NB4 (cell line): ENCODE measurements at places on chromosomes 11 and 22.

- DNase-seq, result peak; percentile 98
Observed at GRCh38 chr11:95068549-95068948, 1.8 kb downstream of the SRSF8 start.

DNA sequence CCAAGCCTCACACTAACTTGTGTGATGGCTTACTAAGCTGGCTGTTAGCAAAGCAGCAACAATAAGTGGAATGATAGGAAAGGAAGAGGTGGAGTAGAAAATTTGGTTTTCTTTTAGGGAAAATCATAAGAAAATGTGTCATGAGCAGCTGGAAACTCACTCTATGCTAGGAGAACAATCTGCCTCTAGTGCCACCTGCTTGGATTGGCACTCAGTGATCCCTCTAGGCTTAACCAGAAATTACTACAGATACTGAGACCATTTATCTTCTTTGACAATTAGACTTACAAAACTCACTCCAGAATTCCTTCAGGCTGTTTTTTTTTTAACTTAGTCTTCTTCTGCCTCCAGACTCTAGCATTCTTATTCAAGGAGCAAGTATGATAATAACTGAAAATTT is 117.3 kb downstream of the CD44 start:
- no peak for DNase-seq

DNA sequence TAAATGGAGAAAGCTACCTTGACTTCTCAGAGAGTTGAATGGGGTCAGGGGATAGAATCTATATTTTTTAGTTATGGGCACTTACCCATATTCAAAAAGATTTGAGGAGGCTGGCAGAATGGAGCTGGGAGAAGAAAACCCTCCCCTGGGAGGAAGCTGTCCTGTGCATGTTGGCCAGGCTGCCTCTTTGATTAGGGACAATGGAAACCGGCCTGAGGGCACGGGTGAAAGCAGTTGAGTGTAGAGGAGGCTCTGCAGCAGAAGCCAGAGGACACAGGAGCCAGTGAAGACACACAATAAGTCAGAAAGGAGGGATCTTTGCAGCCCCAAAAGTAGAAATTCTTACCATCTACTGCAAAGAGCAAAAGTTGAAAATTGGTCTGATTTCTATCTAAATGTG is 66.6 kb upstream of the B3GAT1 start:
- no peak for DNase-seq

GRCh38 chr22:33975841-33976240 is 55.6 kb upstream of the LARGE1 start:
- no peak for DNase-seq

DNA sequence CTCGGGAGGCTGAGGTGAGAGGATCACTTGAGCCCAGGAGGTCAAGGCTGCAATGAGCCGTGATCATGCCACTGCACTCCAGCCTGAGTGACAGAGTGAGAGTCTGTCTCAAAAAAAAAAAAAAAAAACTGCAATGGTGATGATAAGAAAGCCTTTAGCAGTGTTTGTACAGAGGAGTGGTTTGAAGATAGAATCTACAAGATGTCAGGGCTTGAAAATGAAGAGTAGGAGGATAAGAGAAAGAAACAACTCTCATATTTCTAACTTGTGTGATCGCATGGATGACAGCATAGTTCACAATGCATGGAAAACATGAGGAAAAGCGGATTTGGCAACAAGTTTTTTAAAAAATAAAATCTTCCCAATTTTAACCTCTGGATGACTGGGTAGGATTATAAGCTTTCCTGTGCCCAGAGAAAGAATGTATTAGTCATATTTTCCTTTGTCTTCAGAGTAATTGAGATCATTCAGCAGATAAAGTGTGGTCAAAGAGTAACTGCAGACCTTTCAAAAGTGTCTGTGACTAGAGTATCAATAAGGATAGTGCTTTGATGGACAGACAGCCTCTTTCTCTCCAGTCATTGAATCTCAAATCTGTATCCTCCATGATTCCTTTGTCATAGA is 328.1 kb downstream of the CASP12 start:
- no peak for DNase-seq

- DNase-seq, result no peak
Observed at GRCh38 chr11:111476956-111477355, 35.2 kb downstream of the BTG4 start.

GRCh38 chr11:33290319-33290718 is 33.1 kb downstream of the HIPK3 start:
- DNase-seq, result no peak

DNA sequence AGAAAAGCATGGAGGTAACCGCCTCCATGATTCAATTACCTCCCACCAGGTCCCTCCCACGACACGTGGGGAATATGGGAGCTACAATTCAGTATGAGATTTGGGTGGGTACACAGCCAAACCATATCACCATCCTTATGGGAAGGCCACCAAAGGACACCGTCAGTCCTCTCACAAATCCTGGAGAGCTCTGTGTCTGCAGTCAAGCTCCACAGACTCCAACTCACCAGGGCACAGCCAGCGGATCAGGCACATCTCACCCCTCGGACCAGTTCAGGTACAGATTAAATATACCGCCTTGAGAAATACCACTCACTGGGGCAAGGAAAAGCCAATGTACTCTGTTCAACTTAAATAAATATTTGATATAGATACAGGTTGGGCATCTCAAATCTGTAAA is 100.3 kb downstream of the MICAL3 start:
- DNase-seq, result no peak

DNA sequence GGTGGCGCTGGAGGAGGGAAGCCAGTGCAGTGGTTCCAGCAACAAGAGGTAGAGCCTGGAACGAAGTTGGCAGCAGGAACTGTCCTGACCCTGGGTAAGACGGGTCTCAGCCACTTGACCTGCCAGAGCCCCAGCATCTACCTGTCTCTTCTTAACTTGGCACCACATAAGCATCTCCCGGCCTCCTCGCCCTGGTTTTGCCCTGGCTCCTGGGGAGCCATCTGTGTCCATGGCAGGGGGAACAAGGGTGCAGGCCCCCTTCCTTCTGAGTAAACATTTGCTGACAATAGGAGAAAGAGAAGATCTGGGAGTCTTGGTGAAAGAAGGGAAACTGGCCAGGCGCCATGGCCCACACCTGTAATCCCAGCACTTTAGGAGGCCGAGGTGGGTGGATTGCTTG is 12.8 kb downstream of the P2RY2 start:
- DNase-seq, result no peak

DNA sequence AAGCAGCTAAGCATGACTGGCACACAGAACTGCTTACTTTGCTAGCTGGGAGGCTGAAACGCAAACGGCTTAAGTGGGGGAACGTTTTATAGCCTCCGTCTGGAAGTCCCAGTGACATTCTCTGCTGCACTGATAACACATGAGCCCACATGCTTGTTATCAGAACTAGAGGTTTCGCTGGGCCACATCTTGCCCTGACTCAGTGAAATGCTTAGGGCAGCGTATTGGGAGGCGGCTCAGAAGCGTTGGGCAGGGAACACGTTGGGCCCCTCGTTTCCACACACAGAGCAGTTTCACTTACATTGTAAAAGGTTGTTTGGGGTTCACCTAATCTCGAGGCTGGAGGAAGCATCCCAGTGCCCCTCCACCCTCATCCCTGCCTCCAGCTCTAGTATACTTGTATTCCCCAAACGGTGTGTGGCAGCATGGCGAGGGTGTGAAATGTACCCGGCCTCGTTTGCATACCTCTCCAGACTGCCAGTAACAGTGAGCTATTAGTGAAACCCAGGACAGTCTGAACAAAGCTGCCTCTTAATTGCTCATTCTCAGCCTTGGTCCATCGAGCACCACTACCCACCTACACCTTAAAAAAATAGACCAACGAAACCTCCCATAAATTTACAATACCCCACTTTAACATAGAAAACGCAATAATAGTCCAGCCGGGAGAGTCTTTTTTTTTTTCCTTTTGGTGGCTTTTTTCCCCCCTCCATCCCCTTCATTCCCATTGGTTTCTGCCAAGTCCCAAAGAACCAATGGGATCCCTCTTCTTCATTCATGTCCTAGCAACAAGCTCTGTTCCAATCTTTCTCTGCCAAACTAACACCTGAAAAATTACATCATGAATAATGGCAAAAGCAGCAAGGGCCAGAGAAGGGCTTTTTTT is 218.8 kb upstream of the SORL1-AS1 start:
- no peak for DNase-seq

- DNase-seq, result peak; percentile 12
Observed at GRCh38 chr11:116357784-116358544, 414.8 kb downstream of the BUD13 start.

DNA sequence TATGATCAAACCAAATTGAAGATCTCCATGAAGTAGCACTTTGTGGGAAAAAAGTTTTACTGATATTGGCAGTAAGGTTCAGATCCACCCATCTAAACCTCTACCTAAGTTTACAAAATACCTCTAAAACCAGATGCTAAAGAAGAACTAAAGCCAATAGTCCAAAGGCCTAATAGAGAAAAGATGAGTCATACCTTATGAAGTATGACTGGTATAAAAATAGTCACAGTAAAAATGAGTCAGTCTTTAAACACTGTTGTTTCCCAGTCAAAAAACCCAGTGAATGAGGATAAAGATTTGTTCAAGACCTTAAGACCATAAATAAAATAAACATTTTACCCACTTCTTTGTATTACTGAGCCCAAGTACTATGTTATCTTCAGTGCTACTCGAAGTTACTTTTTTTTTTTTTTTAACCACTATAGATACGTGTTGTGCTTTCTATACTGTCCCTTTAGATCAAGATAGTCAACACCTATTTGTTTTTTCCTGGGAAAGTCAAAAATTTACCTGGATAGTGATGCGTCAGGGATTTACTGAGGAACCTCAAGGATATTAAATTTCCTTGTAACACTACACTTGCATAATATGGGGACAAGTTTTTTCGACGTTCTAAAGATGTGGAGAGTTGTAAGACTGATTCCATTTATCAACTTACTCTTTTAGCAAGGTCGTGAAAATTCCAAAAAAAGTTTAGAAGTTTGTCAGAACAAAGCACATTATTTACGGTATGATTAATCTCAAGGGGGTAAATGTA is 87.3 kb downstream of the CCDC73 start:
- peak; percentile 33 for DNase-seq

DNA sequence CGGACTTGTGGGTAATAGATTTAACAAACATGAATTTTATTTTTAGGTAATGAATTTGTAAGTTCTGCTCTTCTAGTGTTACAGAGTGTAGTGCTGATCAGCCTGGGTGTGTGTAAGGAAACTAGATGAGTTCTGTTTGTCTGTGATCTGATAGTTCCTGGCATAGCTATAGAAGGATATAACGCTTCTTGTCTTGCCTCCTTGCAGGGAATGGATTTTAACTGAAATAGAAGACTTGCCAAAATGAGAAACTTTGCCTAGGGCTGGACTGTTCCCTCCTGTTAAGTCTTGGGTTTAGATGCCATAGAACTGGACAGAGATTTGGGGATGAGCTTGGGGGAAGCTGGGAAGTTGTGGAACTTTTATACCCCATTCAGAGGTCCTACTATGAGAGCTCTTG is 11.6 kb downstream of the CCDC81 start:
- no peak for DNase-seq

GRCh38 chr22:36258701-36259614 is 6.0 kb downstream of the APOL1 start:
- peak; percentile 16 for DNase-seq

DNA sequence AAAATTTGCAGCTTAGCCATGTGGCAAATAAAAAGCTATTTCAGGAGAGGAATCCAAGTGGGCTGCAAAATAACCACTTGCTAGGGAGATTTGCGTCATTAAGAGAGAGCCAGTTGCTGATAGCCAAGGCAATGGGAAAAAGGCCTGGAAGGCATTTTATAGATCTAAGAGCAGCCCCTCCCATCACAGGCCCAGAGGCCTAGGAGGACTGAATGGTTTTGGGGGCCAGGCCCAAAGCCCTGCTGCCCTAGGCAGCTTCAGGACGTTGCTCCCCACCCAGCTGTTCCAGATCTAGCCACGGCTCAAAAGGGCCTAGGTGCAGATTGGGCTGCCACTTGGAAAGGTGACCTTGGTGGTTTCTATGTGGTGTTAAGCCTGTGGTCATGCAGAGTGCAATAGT is 169.0 kb downstream of the AASDHPPT start:
- no peak for DNase-seq

DNA sequence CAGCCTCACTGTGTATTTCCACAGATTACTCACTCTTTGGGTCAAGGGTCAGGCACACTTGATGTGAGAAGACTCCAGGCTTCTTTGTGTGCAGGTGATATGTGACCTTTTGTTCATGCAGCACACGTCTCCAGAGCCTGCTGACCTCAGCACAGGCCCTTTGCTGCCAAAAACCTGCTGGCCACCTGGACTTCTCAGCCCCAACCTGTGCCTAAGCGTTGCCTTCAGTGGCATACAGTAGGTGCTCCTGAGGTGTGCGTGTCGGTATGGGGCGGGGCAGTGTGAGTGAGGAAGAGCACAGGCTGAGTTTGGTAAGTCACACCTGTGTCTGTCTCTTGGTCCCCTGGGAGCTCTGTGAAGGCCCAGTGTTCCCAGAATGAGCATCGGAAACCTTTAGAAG is 58.1 kb downstream of the WNT11 start:
- no peak for DNase-seq

DNA sequence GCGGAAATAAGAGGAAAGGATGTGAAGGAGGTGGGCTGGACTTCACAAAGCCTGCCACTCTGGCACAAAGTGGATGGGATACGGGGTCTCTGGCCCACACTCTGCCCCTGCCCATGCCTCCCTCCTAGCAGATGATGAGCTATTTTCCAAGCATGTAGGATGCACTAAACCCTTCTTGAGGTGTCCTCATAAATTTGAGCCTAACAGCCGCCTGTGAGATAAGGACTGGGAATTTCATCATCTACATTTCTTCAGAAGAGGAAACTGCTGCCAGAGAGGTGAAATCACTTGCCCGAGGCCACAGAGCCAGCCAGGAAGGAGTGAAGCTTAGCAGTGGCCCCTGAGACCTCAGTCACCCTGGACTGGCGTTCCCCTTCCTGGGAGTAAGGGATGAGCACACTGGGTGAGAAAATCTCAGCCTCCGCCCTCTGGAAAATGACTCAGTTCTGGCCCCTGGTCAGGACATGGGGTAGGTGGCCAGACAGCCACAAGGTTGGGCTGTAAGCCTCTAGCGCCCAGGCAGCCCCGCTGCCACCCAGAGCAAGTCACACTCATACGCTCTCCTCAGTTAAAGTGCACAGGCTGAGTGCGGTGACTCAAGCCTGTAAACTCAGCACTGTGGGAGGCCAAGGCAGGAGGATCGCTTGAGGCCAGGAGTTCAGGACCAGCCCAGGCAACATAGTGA is 27.9 kb downstream of the MB start:
- DNase-seq, result peak; percentile 74

DNA sequence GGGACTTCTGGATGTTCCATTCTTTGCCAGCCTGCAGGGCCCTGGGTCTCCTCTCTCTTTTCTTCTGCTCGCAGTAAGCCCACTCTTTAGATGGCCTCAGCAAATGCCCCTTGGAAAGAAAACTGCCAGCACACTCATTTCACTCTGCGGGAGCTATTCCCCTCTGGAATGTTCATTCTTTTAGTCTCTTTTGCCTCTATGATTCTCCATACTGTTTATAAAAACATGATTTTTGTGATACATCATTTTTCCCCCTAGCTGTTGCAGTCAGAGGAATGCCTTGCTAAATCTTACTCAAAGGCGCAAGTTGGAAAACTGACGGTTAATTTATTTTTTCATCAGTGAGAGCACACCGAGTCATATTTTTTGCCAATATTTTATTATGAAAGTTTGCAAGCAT is 184.9 kb downstream of the SNX19 start:
- DNase-seq, result no peak

- peak; percentile 12 for DNase-seq
Observed at GRCh38 chr22:39690881-39691605, 120.5 kb downstream of the CACNA1I start.
